Thoracic aorta (tissue), 2 donors: ENCODE measurements at places on chromosomes 13 and 19. TPM values are rescaled to one million over a fixed set of nuclear protein-coding genes. Genes with fewer than 3 reads are reported as not detected.

GRCh38 chr13:96794669-96795068 is 199.6 kb downstream of the OXGR1 start:
- DNase-seq, result no peak

- no peak for DNase-seq
Measured at GRCh38 chr13:57629821-57630235, 1.7 kb upstream of the PCDH17 start.

DNA sequence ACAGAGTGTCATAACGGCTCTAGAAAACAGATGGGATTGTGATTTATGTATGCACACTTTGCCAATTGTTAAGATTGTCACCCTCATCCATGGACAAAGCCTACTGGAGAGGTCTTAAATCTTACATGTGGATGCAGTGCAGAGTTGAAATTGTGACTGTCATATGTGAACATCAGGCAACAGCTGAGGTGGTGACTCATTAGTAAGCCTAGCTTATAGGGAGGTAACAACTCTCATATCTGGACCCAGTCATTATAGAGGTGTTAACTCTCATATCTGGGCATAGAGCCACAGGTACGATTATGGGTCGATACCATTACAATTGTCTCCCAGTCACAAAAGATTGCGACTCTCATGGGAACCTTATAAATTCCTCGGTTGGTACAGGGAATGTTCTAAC is 29.8 kb upstream of the ZNF254 start:
- no peak for DNase-seq

DNA sequence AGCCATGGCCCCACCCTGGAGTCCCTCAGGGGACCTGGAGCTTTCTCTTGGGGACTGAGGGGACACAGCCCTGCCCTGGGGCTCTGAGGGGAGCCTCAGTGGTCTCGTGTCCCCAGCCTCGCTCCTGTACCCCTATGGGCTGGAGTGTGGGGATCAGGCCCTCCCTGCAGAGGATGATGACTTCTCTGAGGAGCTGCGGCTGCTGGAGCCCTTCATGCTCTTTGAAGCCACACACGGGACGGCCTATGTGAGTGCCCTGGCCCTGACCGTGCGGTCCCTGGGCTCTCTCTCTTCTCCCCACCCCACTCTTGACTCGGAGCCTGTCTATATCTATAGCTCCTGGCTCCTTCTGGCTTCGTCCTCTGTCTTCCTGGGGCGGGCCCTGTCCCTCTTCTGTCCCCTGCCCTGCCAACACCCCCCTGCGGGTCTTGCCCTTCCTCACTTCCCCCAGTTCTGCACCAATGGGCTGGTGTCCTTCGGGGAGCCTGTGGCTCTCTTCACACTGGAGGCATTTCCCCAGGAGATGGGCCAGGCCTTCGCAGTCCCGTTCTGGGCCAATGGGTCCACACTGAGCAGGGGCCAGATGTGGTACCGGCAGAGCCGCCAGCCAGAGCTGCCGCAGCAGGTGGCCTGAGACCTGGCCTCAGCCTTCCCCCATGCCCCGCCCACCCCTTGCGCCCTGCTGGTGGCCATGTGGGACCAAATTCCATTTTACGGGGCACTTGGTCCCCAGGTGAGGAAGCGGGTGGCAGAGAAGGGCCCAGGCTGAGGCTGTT is 33.1 kb downstream of the HPN start:
- no peak for DNase-seq

DNA sequence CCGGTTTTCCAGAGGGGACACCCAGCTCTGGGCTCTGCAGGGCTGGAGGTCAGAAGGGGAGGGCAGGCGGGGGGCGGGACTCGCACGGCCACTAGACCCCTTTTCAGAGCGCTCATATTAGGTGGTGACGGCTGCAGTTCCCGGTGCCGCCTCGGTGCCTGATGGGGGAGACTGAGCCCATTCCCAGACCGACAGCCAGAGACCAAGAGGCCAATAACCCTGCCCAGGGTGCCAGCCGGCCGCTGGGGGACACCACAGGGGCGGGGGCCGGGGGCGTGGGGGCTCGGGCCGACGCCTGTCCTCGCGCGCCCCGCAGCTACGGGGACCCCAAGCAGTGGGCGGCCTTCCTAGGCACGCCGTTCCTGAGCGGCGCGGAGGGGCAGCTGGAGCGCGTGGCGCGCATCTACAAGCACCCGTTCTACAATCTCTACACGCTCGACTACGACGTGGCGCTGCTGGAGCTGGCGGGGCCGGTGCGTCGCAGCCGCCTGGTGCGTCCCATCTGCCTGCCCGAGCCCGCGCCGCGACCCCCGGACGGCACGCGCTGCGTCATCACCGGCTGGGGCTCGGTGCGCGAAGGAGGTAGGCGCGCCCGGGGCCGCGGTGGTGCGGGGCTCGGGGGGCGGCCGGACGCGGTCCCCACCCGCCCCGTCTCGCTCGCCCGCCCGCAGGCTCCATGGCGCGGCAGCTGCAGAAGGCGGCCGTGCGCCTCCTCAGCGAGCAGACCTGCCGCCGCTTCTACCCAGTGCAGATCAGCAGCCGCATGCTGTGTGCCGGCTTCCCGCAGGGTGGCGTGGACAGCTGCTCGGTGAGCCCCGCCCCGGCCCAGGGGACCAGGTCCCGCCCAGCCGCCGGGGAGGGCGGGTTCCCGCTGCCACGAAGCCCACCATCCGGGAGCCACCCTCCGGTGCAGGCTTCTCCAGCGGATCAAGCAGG is 2.4 kb downstream of the TIMM13 start:
- no peak for DNase-seq

GRCh38 chr13:35771898-35772297 is 295.4 kb upstream of the MAB21L1 start:
- no peak for DNase-seq

DNA sequence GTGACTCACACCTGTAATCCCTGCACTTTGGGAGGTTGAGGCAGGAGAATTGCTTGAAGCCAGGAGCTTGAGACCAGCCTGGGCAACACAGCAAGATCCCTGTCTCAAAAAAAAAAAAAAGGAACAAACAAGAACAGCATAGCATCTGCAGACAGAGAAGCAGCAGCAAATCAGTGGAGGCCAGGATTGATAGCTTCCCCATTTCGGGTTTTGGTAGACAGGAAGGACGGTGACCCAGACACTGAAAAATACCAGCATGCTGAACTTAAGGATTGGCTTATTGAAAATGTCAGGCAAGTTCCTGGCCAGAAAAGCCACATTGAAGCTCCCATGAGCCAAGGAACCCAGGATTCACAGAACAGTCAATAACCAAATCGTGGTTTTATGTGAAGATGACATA is 3.0 kb downstream of the ZNF490 start:
- DNase-seq, result no peak

GRCh38 chr19:1952635-1953034 is 11.7 kb downstream of the CSNK1G2 start:
- DNase-seq, result no peak

DNA sequence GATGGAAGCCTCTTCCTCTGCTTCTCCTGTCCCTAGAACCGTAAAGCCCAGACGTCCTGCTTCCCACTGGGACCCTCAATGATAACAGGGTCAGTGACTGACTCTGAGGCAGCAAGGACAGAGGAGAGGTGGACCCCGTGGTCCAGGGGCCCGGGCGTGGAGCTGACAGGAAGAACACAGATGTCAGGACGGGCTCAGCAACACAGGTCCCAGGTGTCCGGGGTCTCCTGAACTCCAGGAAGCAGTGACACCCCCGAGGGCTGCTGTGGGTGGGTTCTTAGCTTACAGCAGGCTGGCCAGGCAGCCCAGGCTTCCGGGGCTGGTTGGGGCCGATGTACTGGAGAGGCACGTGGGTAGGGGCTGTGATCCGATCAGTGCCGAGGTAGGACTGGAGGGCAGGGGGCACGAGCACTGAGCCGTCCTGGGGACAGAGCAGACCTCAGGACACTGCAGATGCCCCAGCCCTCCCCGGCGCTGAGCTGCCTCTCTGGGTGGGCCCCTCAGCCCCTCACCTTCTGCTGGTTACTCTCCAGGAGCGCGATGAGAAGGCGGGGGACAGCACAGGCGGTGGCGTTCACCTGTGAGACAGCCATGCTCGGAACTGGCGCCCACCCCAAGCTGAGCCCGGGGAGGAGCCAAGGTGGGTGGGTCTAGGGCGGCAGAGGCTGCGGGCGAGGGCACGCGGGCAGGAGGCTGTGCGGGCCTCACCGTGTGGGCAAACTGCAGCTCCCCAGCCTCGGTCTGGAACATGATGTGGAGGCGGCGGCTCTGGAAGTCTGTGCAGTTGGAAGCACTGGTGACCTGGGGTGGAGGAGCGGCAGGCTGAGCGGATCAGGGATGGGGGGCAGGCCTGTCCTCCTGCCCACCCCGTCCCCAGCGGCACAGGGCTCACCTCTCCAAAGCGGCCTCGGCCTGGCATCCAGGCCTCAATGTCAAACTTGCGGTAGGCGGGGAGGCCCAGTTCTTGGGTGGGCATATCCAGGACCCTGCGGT is 3.6 kb upstream of the CCER2 start:
- DNase-seq, result no peak

GRCh38 chr13:57345526-57345925 is 178.5 kb downstream of the PRR20E start:
- DNase-seq, result no peak

SLC25A42 gene
- total RNA-seq, result 14.4 TPM

ZNF283 gene
- total RNA-seq, result 15.3 TPM

PLPPR2 gene
- 55.7 TPM for total RNA-seq

POU2F2 gene
- total RNA-seq, result 0.85 TPM

PLIN5 gene
- 4.0 TPM for total RNA-seq
